Transverse colon (tissue), 4 donors: ENCODE measurements at places on chromosomes 3 and 15.
A peak's percentile ranks its signal among the peaks of the same experiment; 100 is the strongest.

GRCh38 chr3:10306156-10306555, 13.4 kb upstream of the GHRL start:
- H3K4me3 ChIP-seq = no peak overlapping the region
- DNase-seq = no peak
- no peak overlapping the region for H3K27ac ChIP-seq
- peaks cover 4% of the 10 kb centered on the region for H3K4me1 ChIP-seq

GRCh38 chr15:58771621-58772250, 634 bp downstream of the MINDY2 start:
- H3K27ac ChIP-seq = peak overlapping the region; percentile 99
- H3K4me1 ChIP-seq = peaks cover 44% of the 10 kb centered on the region
- H3K4me3 ChIP-seq = peak overlapping the region; percentile 97
- no peaks in the 10 kb centered on the region for H3K36me3 ChIP-seq
- DNase-seq = peak; percentile 54
- H3K27me3 ChIP-seq = no peaks in the 10 kb centered on the region

- no peaks in the 10 kb centered on the region for H3K36me3 ChIP-seq
- no peaks in the 10 kb centered on the region for H3K4me1 ChIP-seq
- H3K27ac ChIP-seq = peak overlapping the region; percentile 58
- no peak overlapping the region for H3K4me3 ChIP-seq
- peaks cover 24% of the 10 kb centered on the region for H3K27me3 ChIP-seq
These were observed 42.1 kb downstream of the CORO2B start for GRCh38 chr15:68620721-68621527.

- H3K27ac ChIP-seq = no peak overlapping the region
- H3K36me3 ChIP-seq = no peaks in the 10 kb centered on the region
These were observed 928.8 kb upstream of the ALCAM start for GRCh38 chr3:104437891-104438290.

GRCh38 chr3:197082871-197083270, 53.3 kb upstream of the MELTF start:
- H3K27ac ChIP-seq = no peak overlapping the region
- no peaks in the 10 kb centered on the region for H3K27me3 ChIP-seq
- DNase-seq = no peak
- H3K4me1 ChIP-seq = no peaks in the 10 kb centered on the region
- H3K4me3 ChIP-seq = no peak overlapping the region
- peaks cover 12% of the 10 kb centered on the region for H3K36me3 ChIP-seq

GRCh38 chr3:557972-558371, 361.4 kb downstream of the CHL1 start:
- DNase-seq = no peak
- H3K36me3 ChIP-seq = no peaks in the 10 kb centered on the region
- no peaks in the 10 kb centered on the region for H3K27me3 ChIP-seq
- H3K27ac ChIP-seq = no peak overlapping the region

DNA sequence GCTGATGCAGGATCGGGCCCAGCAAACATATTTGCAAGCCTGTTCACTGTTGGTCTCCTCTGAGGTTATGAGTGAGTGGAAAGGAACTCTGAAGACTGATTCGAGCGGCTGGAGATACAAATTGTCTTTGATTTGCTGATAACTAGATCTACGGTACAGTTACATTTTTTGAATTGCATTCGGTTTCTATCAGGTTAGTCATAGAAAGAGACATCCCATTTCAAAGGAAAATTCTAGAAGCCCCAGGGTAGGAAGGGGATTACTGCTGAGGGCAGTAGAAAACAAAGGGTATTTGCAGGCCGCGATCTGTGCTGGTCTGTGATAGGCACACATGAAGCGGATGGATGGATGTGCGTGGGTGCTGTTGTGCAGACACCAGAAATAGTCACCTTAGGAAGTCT, 228.4 kb downstream of the ITPR1 start:
- H3K27ac ChIP-seq = peak overlapping the region; percentile 79
- DNase-seq = no peak
- no peaks in the 10 kb centered on the region for H3K36me3 ChIP-seq
- no peak overlapping the region for H3K4me3 ChIP-seq
- no peaks in the 10 kb centered on the region for H3K27me3 ChIP-seq

- H3K27me3 ChIP-seq = no peaks in the 10 kb centered on the region
- no peak for DNase-seq
- H3K4me1 ChIP-seq = no peaks in the 10 kb centered on the region
- no peaks in the 10 kb centered on the region for H3K36me3 ChIP-seq
- H3K4me3 ChIP-seq = no peak overlapping the region
These were observed 70.1 kb downstream of the HERC1 start for GRCh38 chr15:63763476-63764123.

DNA sequence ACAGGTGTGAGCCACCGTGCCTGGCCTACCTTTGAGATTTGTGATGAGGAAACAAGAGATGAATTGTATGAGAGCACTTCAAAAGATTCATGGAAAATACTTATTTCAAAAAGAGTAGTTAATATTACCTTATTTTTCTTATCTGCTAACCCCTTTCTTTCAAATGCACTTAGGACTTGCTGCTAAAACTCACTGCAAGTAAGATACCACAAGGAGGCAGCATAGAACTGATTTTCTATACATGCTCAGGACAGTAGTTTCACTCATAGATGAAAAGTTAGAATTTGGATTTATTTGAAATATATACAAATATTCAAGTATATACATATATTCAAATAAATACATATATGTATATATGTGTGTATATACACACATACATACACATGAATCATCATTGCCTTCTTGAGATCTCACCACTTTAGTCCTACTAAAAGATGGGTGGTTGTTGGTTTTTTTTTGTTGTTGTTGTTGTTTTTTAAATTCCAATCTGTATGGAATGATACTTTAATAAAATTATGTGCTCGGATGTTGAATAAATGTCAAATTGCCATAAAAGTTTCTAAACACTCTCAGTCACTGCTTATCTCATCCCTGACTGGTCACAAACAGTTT, 2.4 kb downstream of the CCNDBP1 start:
- H3K4me1 ChIP-seq = peaks cover 8% of the 10 kb centered on the region
- H3K36me3 ChIP-seq = no peaks in the 10 kb centered on the region
- no peaks in the 10 kb centered on the region for H3K27me3 ChIP-seq
- no peak overlapping the region for H3K27ac ChIP-seq

DNA sequence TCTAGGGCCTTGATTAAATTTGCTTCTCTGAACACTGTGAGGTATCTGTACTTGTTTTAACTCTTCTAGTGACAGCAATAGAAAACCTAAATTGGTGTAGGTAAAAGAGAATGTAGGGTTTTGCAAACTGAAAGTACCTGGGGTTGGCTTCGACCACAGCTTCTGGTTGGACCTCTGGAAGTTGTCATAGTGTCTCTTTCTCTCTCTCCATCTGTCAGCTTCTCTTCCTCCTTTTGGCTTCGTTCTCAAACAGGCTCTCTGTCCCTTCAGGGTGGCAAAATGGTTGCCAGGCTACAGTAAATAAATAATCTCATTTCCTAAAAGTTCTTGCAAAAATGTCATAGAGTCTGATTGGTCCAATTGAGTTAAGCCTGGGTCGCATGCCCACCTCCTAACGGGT, 149.3 kb upstream of the CTDSPL start:
- H3K27ac ChIP-seq = no peak overlapping the region
- no peak overlapping the region for H3K4me3 ChIP-seq
- peaks cover 10% of the 10 kb centered on the region for H3K4me1 ChIP-seq
- H3K36me3 ChIP-seq = no peaks in the 10 kb centered on the region
- H3K27me3 ChIP-seq = no peaks in the 10 kb centered on the region

DNA sequence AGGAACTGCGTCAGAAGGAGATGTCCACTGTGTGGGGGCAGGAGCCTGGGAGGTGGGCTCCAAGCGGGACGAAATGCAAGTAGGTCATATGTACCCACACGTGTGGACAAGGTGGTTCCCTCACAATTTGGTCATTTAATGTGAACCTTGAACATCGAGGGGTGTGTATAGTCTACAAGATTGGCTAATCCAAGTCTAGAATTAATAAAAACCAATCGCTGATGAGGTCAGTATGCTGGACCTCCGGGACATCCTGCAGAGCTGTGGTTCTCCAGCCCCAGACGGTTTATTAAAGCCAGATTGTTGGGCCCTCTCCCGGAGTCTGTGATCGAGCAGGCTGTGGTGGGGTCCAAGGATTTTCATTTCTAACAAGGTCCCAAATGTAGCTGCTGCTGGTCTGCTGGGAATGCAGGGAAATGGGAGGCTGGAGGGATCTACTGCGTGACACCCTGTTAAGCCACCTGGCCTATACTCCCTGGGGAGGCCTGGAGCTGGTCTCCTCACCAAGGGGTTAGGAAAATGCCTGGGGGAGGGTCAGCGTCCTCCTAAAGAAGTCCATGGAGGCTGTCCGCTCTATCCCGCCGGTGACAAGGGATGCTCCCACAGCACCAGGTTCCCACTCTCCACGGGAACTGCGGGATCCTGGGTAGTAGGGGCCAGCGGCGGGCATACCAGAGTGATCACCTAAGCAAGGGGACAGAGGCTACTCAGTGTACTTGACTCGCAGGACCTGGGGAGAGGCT, 25.1 kb downstream of the PCSK6 start:
- peak overlapping the region; percentile 55 for H3K27ac ChIP-seq
- no peaks in the 10 kb centered on the region for H3K27me3 ChIP-seq
- DNase-seq = no peak
- no peaks in the 10 kb centered on the region for H3K4me1 ChIP-seq
- H3K36me3 ChIP-seq = no peaks in the 10 kb centered on the region
- H3K4me3 ChIP-seq = no peak overlapping the region

- H3K27me3 ChIP-seq = no peaks in the 10 kb centered on the region
- no peak overlapping the region for H3K4me3 ChIP-seq
- H3K4me1 ChIP-seq = no peaks in the 10 kb centered on the region
- H3K27ac ChIP-seq = no peak overlapping the region
- H3K36me3 ChIP-seq = no peaks in the 10 kb centered on the region
These were observed 241.5 kb upstream of the WNT5A start for GRCh38 chr3:55728461-55729100.

GRCh38 chr3:120203016-120203415, 82.0 kb downstream of the GPR156 start:
- H3K36me3 ChIP-seq = no peaks in the 10 kb centered on the region
- H3K27me3 ChIP-seq = no peaks in the 10 kb centered on the region
- H3K27ac ChIP-seq = no peak overlapping the region
- H3K4me3 ChIP-seq = no peak overlapping the region
- peaks cover 11% of the 10 kb centered on the region for H3K4me1 ChIP-seq

DNA sequence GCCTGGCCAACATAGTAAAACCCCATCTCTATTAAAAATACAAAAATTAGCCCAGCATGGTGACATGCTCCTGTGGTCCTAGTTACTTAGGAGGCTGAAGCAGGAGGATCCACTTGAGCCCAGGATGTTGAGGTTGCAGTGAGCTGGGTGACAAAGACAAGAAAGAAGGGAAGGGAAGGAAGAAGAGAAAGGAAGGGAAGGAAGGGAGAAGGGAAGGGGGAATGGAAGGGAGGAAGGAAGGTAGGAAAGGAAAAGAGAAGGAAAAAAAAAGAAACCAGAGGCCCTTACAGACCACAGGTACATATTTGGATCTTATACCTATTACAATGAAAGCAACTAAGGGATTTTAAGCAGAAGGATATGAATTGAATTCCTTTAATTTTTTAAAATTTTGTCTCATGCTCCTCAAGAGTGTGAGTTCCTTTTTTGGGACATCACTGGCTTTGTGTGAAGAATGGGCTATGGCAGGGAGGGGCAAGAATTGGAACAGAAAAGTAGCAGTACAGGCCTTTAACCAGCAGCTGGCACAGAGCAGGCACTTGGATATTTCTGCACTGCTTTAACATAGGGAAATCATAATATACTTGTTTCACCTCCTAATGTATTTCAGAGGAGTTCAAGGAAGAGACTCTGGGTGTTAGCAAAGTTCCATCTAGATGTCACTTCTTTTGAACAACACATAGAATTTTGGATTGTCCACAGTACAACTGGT, 7.9 kb downstream of the RAB27A start:
- no peak for DNase-seq
- H3K36me3 ChIP-seq = no peaks in the 10 kb centered on the region
- peaks cover 14% of the 10 kb centered on the region for H3K4me1 ChIP-seq
- peak overlapping the region; percentile 27 for H3K27ac ChIP-seq
- no peaks in the 10 kb centered on the region for H3K27me3 ChIP-seq
- no peak overlapping the region for H3K4me3 ChIP-seq

GRCh38 chr3:102089904-102090720, 240.8 kb downstream of the NFKBIZ start:
- peaks cover 54% of the 10 kb centered on the region for H3K4me1 ChIP-seq
- H3K27me3 ChIP-seq = no peaks in the 10 kb centered on the region
- peak; percentile 38 for DNase-seq
- H3K27ac ChIP-seq = peak overlapping the region; percentile 75
- H3K4me3 ChIP-seq = no peak overlapping the region
